ENCODE measurements at places on chromosomes 6 and 20. TPM values are rescaled to one million over a fixed set of nuclear protein-coding genes. Genes with fewer than 3 reads are reported as not detected.

ID4 gene
- 10.2 TPM for total RNA-seq

KCNK5 gene
- 5.1 TPM for total RNA-seq

FOXC1 gene
- total RNA-seq = 6.5 TPM

PTCHD4 gene
- total RNA-seq = 0.40 TPM

ANGPT4 gene
- total RNA-seq = 0.08 TPM

CCN5 gene
- total RNA-seq = 1.9 TPM
